GM23338 (cell line): ENCODE measurements at places on chromosomes 1 and 21. TPM values are rescaled to one million over a fixed set of nuclear protein-coding genes. Genes with fewer than 3 reads are reported as not detected.

The ADAM30 gene
- not detected in 2 replicates for total RNA-seq

The AGT gene
- not detected in 2 replicates for total RNA-seq

The FCGR2B gene
- total RNA-seq = not detected in 2 replicates

The SELP gene
- total RNA-seq = not detected in 2 replicates

The KIAA1614 gene
- 1.8 and 2.3 TPM in 2 replicates for total RNA-seq
